Ovary (tissue), 10 donors: ENCODE measurements at places on chromosomes 4 and X. TPM values are rescaled to one million over a fixed set of nuclear protein-coding genes. Genes with fewer than 3 reads are reported as not detected.

DNA sequence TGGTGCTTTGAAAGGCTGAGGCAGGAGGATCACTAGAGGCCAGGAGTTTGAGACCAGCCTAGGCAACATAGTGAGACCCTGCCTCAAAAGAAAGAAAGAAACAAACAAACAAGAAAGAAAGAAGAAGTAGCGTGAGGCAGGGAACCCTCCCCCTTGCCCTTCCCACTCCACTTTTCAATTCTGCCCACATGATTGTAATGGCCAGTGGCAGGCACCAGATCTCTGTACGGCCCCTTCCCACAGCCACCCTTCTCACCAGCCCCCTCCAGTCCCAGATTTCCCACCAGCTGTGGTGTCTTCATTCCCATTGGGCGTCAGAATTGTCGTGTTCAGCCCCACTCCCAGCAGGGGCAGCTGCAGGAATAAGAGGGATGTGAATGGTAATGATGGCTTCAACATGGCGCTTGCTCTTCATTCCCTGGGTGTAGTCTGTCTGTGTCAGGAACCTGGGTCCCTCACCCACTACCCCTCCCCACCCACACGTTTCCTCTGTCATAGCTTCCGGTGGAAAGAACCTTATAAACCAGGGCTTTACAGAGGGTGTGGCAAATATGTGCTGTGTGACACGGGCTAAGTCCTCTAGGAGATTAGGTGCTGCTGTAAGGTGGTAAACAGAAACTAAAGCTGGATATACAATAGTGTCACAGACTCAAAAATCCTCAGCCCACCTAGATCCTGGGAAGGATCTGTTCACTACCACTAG, at the start of gene IL2RG:
Gene IL2RG (minus strand): TSS at position 437 of the 703 bp plus-strand sequence. CDS start 38 bp downstream, at position 399.
- H3K36me3 ChIP-seq = no peaks in the 10 kb centered on the region
- no peak for DNase-seq
- H3K4me1 ChIP-seq = no peaks in the 10 kb centered on the region
- H3K27me3 ChIP-seq = no peaks in the 10 kb centered on the region
- H3K4me3 ChIP-seq = no peak within 1 kb of the TSS
- H3K27ac ChIP-seq = no peak within 1 kb of the TSS

JAKMIP1 gene
- total RNA-seq = 0.45 TPM

- no peaks in the 10 kb centered on the region for H3K36me3 ChIP-seq
- DNase-seq = no peak
- H3K4me1 ChIP-seq = no peaks in the 10 kb centered on the region
- no peaks in the 10 kb centered on the region for H3K27me3 ChIP-seq
These were observed 139.0 kb downstream of the UNC5C start for GRCh38 chr4:95409750-95410149.

- no peak overlapping the region for H3K27ac ChIP-seq
- no peak overlapping the region for H3K4me3 ChIP-seq
- DNase-seq = no peak
- H3K27me3 ChIP-seq = no peaks in the 10 kb centered on the region
These were observed 396.5 kb downstream of the PRDM5 start for GRCh38 chr4:120526033-120526432.

HTR2C gene
- not detected for total RNA-seq

- H3K27ac ChIP-seq = no peak overlapping the region
- no peaks in the 10 kb centered on the region for H3K27me3 ChIP-seq
- no peak overlapping the region for H3K4me3 ChIP-seq
- peaks cover 4% of the 10 kb centered on the region for H3K4me1 ChIP-seq
- DNase-seq = no peak
These were observed 31.7 kb downstream of the RBBP7 start for GRCh38 chrX:16838202-16839066.

DNA sequence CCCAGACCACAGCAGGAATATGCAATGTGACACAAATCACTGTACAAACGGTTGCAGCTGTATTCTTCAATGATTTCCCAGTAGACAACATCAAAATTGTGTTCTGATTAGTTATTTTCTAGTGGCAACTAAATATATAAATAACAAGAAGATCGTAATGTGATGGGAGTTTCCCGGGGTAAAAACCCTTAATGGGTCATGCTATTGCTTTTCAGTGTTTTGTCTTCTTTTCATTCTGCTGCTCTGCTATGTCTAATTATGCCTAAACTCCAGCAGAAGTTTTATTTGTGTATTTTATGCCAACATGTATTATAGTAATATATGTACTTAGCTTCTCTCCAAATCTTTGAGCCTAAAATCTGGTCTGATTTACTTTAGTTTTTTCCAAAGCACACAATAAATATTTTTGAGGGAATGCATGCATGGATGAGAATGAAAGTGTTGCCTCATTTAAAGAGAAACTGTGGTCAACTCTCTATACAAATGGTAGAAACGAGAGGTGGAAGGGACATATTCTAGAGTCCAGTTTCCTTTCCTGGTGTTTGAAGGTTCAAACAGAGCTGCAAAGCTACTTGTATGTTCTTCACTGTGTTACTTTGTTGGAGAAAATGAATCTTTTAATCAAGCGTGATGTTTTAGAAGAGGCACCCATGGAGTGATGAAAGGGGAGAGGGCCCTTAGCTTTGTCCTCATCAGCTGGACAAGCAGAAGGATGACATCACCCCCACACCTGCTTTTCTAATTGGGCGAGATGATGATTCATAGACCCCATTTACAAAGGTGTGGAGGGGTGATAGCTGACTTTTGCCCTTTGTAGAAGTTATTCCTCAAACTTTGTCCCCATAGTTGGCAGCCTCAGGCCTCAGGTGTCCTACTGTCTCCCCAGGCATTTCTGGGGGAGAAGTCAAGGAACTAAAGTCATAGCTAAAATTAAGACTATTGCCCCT, 129.7 kb downstream of the FRAS1 start:
- H3K4me3 ChIP-seq = no peak overlapping the region
- no peaks in the 10 kb centered on the region for H3K4me1 ChIP-seq
- H3K27ac ChIP-seq = no peak overlapping the region

- H3K27me3 ChIP-seq = no peaks in the 10 kb centered on the region
- H3K4me1 ChIP-seq = no peaks in the 10 kb centered on the region
- DNase-seq = peak; percentile 53
- no peak overlapping the region for H3K27ac ChIP-seq
These were observed 10.7 kb downstream of the MED12 start for GRCh38 chrX:71128915-71129765.
